ENCODE measurements at places on chromosomes 16 and 17.
A peak's percentile ranks its signal among the peaks of the same experiment; 100 is the strongest.

- no peak for DNase-seq
Measured at GRCh38 chr16:16062023-16062937, 112.9 kb downstream of the ABCC1 start.

DNA sequence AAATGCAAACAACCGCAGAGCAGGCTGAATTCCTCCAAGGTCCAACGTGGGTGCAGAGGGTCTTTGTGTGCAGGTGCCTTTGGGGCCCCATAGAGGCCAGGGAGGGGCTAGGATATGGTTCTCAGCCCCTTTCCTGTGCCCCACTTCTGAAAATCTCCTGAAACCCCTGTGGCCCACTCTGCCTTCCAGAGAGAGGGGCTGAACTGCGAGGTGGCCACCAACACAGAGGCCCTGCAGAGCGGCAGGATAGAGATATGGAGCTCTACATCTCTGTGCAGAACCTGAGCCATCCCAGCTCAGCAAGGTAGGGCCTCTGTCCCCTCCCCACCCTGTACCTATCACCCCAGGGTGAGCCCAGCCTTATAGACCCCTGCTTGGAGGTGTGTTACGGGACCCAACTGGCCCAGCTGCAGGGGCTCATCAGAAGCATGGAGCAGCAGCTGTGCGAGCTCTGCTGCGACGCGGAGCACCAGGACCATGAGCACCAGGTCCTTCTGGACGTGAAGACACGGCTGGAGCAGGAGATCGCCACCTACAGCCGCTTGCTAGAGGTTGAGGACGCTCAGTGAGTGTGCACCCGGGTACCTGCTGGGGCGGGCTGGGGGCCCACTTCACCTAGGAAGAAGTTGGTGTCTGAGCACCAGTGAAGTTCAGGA, 5.5 kb downstream of the USP6 start:
- no peak for DNase-seq

GRCh38 chr17:59329176-59330052, 2.0 kb upstream of the YPEL2 start:
- peak; percentile 65 for DNase-seq

DNA sequence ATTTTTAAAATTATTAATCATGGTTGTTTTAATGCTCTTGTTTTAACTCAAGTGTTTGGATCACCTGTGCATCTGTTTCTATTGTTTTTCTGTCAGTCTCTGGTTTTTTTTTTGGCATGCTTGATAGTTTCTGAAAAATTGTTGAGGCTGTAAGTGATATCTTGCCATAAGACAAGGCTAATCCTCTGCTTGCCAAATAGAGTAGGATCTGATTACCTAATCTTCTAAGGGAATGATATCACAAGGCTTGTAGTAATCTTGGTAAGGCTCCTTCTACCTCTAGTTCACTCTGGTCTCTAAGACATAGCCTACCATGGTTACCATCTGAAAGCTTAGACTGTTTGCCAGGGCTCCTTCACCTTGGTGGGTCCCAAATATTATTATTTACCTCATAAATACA, 81.0 kb downstream of the ATF7IP2 start:
- no peak for DNase-seq

DNA sequence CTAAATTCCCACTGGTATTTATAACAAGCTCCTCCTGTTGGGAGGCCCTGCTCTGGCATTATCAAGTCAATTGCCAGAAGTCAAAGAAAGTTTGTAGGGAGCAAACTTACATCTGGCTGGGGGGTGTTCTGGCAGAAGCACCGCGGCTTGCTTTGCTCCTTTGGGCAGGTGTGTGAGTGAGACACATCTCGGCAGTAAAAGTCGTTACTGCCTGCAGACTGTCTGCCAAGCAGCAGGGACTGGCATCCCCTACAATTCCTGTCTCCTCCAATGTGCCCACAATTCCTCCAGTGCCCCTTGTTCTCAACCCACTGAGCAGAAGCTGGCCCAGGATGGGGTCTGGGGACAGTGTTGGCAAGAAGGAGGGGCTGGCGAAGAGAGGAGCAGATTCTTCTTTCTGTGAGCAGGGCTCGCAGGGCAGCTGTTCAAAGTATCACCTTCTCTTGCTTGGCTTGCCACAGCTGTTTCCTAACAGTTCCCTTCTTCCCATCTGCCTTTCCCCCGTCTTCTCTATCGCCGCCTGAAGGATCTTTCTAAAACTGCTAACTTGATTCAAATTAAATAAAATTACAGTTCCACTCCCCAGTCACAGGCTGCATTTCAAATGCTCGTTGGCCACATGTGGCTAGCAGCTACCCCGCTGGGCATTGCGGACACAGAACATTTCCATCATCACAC, 30.2 kb downstream of the SPACA3 start:
- no peak for DNase-seq

DNA sequence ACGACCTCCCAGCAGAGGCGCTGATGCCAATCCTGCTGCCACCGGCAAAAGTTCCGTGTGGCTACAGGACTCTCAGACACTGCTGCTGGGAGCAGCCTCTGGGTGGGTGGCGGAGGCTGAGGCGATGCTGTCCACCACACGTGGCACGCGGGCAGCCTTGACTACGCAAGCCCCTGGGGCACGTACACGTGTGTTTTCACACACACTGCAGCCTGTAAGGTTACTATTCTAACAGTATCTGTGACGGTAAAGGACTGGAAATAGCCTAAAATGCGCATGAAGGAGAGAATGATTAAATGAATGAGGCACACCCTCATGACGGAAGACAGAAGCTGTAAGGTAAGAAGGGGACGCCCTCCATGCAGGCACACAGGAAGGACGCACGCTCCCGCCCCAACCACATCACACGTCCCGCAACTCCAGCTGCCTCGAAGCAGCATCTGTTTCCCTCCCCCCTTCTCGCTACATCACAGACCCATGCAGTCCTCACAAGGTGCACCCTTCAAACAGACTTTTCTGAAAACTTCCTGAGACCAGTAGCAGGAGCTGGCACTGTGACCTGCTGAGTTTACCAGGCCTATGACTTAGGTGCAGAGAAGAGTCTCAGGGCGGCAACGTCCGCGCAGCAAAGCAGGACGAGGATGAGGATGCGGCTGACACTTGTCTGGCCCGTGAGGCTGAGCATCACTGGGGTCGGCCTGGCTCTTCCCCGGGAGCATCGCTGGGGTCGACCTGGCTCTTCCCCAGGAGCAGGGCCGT, 28.7 kb upstream of the FASN start:
- DNase-seq: no peak

DNA sequence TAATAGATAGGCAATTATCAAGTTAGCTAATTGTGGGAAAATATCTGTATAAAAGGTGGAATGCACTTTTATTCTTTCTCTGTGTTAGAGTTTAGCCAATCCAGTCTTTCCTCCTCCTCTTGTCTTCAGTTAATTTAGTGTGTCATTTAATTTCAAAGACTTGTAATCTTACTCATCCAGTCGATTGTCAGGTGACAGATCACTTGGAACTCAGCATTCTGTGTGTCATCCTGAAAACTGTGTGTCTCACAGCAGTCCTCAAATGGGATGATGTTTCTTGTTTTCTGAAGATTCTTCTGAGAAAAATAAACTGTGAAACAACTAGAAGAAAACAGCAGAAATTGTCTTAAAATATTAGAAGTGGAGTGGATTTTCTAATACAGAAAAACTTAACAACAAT, 290 bp upstream of the KRTAP4-1 start:
- DNase-seq: no peak

GRCh38 chr17:77492446-77493237, 351.9 kb downstream of the SEC14L1 start:
- DNase-seq: no peak

DNA sequence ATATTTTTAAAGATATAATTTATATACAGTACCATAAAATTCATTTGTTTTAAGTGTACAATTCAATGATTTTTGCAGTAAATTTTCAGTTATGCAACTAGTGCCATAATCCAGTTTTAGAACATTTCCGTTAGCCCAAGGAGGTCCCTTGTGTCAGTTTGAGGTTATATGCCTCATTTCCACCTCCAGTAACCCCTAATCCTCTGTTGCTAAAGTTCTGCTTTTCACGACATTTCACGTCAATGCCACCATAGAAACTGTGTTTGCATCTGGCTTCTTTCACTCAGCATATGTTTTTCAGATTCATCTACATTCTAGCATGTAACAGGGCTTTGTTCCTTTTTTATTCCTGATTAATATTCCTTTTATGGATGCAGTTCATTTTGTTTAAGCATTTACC, 42.4 kb upstream of the NUDT7 start:
- no peak for DNase-seq

- no peak for DNase-seq
Measured at GRCh38 chr16:17245776-17246175, 225.0 kb downstream of the XYLT1 start.

- DNase-seq: no peak
Measured at GRCh38 chr17:51269991-51270390, 9.6 kb downstream of the UTP18 start.

- DNase-seq: no peak
Measured at GRCh38 chr17:43118679-43119615, 6.2 kb downstream of the BRCA1 start.

DNA sequence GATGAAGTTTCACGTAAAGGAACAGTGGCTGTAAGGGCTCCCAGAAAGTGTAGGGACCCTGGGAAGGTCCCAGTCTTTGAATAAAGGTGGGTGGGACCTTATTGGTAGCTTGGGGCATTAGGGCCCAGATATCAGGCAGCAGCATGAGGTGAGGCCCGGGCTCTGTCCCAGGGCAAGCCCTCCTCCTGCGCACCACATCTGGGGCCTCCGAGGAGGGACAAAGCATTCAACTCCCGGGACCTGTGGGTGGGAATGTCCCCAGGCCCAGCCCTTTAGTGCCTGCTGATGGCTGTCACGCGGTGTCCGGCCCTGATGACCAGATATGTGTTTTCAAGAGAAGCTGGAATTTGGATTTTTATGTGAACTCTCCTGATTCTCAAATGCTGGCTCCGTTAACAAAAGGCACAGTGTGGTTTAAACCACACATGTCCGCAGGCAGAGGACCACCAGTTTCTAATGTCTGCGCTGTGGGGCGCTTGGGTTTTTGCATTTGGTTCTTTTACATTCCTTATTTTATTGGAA, 30.4 kb downstream of the RAI1 start:
- no peak for DNase-seq

All from cerebellum (tissue), 4 donors.